Thymus (tissue), 14 donors: ENCODE measurements at places on chromosomes 5 and 9. TPM values are rescaled to one million over a fixed set of nuclear protein-coding genes. Genes with fewer than 3 reads are reported as not detected.

Gene ICE1
- 11.1 TPM for polyA plus RNA-seq

DNA sequence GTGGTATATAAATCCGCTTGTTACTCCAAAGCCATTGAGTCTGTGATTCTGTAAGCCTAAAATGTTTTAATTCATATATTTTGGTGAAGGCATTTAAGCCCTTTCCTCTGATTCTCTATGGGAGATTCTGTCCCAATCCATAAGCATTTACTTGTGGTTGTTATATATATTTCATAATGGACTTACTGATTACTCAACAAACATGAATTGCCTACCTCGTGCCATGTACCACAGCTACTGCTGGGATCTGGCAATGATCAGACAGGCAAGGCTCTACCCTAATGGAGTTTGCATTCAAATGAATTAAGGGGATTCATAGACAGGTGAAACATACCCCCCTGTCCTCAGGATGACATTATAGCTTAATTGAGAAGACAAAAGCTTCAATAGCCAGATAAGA lies 54.5 kb downstream of the C9orf152 start:
- DNase-seq = no peak

DNA sequence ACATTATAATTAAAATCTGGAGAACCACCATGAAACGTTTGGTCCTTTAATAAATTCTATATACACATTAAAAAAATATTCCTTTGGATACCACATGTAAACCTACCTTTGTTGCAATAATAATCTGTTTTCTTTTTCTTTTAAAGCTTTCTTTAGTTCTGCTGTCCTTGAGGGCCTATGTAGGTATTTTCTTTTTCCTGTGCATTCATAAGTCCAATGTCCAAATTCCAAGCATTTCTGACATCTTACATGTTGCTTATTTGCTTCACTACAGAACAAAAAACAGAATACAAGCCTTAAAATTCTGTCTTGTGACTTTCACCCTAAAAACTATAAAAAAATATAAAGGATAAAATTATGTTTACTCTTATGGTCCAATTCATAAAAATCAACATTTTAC lies 19.7 kb downstream of the ZCCHC10 start:
- no peak for DNase-seq

- peak; percentile 10 for DNase-seq
These were observed 109.8 kb upstream of the TBC1D2 start for GRCh38 chr9:98365227-98365669.

Gene PBX3
- polyA plus RNA-seq = 21.4 TPM

DNA sequence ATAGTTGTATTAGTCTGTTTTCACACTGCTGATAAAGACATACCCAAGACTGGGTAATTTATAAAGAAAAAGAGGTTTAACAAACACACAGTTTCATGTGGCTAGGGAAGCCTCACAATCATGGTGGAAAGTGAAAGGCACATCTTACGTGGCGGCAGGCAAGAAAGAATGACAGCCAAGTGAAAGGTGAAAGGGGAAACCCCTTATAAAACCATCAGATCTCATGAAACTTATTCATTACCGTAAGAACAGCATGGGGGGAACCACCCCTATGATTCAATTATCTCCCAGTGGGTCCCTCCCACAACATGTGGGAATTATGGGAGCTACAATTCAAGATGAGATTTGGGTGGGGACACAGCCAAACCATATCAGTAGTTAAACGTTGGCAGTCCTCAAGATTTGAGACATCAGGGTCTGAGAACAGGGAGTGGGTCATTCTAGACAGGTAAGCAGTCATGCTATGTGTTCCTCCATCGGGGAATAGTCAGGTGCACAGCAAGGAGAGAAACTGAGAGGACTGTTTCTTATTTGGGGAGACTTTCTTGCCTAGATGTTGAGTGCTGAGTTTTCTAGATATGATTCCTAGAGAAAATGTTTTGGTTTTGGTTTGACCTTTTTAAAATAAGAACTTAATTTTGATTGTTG lies 45.8 kb upstream of the ENTREP1 start:
- no peak for DNase-seq

Gene MAST4
- 18.8 TPM for polyA plus RNA-seq

Gene SPINK4
- polyA plus RNA-seq = 2.1 TPM

Gene INSL4
- 0.18 TPM for polyA plus RNA-seq

DNA sequence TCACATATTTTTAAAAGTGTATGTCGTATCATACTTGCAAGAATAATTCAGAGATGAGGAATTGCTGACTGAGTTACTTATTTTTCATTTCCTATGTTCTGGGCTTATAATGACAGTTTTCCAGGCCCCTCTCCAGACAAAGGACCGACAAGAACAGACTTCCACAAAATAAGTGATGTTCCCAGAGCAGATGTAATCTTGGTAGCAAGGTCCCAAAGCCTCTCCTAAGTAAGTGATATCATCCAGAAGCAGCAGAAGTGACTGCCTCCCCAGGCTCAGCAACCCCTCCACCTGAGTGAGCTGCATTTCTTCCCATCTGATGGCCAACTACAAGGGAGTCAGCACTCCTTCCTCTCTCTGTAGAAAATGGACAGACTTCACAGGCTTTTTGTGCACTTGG lies 57.1 kb downstream of the SEMA6A start:
- no peak for DNase-seq

Gene GAS1
- 64.3 TPM for polyA plus RNA-seq

DNA sequence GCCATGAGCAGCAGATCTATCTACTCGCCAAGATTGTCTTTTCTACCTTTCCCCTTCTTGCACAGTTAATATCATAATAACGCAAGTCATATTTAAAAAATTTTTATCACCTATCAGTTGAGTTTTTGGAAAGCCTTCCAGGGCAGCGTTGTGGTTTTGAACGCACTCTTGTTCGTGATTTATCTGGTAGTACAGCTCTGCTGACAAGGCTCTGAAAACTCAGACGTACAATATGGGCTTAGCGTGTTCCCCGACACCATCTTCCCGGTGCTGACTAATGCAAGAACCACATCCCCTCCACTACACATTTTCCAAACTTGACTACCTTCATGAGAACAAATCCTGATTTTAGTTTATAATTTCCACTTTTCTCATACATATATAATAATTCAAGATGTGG lies 1.6 kb upstream of the NFIL3 start:
- no peak for DNase-seq
